ENCODE measurements at places on chromosomes 1 and 21.

DNA sequence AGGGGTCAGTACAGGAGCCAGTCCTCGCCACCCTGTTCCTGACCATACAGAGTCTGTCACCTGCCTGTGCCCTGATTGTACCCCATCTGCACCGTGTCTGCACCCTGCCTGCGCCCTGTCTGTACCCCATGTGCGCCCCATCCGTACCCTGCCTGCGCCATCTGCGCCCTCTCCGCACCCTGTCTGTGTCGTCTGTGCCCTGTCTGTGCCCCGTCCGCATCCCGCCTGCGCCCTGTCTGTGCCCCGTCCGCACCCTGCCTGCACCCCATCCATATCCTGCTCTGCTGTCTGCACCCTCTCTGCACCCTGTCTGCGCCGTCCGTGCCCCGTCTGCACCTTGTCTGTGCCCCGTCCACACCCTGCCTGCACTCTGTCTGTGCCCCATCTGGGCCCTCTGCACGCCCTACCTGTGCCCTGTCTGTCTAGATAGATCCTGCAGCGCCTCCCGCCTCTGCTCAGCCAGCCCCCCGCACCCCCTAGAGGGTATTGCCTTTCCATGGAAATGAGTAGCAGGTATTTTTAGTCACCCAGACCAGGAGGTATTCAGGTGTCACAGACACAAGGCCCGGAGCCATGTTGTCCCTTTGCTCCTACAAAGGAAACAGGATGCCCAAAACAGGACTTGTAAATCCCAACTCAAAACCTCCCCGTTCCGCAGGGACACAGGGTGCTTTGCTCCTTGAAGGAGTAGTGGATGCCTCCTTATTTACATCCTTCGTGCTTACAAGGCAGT is 7.7 kb upstream of the NPHP4 start:
- no peak for DNase-seq

- DNase-seq: no peak
Measured at GRCh38 chr1:184072376-184072775, 20.8 kb downstream of the TSEN15 start.

DNA sequence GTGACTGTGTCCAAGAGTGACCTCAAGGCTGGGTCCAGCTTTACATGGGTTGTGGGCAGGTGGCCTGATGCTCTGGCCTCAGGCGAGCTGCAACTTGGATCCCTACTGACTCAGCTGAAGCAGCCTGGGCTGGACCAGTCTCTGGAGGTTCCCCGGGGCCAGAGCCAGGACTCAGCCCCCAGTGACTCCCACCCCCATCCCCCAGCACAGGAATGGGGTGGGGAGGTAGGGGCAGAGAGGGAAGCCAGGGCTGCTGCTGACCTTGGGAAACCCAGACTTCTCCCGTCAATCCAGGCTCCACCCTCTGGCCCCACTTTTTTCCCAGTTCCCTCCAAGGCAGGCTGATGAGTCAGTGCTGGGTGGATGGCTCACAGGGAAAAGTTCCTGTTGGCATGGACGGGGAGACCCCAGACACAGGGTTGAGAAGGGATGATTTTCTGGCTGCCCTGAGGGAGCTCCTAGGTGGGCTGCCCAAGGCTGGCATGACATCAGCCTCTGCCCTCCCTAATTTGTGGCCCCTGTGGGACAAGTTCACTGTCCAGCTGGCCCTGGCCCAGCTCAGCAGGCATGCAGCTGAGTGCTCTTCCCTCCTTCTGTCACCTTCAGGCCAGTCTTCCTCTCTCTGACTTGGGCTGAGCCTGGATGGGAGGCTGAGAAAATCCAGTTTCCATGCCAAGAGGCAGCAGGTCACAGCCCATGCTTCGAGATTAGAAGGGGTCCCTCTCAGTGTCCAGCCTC is 2.2 kb downstream of the ZC3H12A start:
- DNase-seq: no peak

GRCh38 chr21:36663033-36663855 is 35.7 kb upstream of the SIM2 start:
- no peak for DNase-seq

- DNase-seq: no peak
Measured at GRCh38 chr1:47767741-47768100, 229.5 kb downstream of the TRABD2B start.

GRCh38 chr1:65471861-65472332 is 51.4 kb downstream of the LEPR start:
- DNase-seq: no peak

DNA sequence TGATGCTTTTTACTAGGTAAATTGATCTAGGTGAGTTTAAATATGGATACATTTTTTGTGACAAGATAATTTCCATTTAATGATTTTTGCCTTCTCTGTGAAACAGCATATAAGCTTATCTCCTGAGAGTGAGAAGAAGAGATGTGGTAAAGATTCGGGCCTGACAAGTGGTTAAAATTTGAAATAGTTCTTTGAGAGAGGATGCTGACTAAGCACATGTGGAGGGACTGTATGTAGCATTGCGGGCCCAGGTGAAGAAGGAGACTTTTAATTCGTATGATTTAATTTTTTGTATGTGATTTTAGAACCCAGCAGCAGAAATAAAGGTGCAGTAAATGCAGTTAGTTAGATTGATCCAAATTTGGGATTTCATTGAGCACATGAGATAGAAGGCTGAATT is 51.9 kb downstream of the RPRD2 start:
- DNase-seq: no peak

DNA sequence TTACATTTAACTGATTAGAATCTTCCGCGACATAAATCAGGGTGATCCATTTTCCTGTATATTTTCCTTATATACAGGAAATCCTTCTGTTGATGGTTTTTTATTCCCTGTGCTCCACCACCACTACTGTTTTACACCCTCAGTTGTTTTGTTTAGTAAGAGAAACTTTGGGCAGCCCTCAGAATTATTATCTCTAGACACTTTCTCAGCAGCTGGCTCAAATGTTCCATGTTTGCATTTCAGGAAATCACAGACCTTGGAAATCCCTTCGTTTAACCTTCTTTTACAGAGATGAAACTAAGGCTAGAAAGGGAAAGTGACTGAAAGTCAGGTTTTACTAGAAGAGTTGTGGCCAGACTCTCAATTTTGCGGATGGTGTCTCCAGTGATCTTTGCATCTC is 15.2 kb downstream of the ZNF697 start:
- DNase-seq: no peak

DNA sequence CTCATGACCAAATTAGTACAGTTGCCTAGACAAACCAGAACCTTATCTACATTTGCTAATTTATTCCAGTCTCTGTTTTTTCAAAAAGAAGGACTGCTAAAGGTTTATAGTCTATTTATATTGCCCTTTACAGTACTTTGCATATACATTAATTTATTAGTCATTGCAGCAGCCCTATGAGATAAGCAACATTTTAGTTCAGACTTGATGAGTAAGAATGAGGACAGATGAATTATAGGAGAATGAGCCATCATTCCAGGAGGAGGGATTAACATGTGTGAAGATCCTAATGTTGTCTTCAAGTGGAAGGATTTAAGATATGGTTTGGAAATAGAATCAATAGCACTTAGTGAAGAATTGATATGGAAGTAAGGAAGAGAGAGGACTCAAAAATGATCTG is 152.4 kb downstream of the KCTD3 start:
- DNase-seq: no peak

DNA sequence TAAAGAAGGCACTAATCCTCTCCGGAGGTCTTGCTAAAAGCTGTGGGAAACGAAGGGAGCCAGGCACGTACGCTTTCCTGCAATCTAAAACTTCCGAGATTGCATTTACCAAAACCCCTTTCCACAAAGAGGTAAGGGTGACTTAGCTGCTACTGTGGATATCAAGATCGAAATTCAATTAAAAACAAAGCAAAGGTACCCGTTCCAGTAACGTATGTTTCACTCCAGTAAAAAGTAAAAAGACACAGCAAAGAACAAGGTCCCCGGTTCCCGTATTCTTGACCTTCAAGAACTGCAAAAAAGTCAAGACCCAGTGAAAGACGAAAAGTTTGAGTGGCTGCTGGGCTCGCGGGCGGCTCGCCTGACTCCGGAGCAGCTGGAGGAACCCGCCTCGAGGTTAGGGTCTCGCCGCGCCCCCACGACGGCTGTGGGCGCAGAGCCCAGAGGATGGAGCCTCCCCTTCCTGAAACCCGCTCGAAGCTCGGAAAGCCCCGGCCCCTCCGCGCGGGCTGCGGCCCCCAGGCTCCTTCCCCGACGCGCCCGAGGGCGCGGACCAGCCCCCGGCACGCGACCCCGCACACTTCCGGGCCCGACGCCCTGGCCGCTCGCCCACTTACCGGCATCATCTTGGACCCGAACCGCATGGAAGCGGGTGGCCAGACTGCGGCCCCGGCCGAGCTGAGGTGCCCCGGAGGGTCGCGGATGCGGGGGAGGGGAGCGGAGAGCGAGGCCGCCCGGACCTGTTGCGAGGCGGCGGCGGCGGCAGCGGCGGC is 524 bp downstream of the TP53BP2 start:
- DNase-seq: peak; percentile 20

- DNase-seq: no peak
Measured at GRCh38 chr1:32716312-32717148, 14.0 kb upstream of the SYNC start.

DNA sequence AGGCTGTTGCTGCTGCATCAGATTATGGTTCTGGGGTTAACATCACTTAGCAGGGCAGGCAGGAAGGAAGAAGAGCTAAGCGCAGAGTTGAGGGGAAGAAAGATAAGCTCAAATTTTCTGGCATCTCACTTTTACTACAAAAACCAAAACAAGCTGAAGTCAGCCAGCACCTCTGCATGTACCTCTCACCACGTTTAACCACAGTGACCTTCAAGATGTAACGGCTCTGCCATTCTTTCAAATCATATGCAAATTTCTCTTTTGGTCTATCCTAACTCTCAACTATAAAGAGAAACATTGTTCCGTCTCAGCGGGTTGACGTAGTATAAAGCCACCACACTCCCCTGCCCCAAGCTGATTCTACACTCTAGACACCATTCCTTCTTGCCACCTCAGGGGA is 154.4 kb downstream of the OMA1 start:
- DNase-seq: no peak

- DNase-seq: no peak
Measured at GRCh38 chr1:3898475-3898735, 1.7 kb downstream of the C1orf174 start.

- no peak for DNase-seq
Measured at GRCh38 chr1:78351551-78352216, 139.1 kb upstream of the PTGFR start.

DNA sequence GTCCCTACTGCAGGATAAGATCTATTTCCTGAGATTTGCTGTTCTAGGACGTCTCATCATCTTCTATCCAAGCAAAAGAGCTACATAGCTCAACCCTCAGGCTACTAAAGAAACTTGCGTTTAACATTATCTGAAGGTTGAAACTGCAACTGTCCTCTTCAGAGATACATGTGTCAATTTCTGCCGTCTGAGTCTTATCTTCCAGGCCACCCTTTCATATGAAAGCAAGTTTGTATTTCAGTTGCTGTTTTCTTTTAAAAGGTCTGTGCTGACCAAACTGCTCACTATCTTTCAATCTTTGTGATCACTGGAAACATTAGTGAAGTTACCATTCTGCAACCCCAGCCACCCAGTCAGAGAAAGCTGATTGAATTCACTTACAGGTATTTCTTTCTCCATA is 108.6 kb upstream of the RAB3GAP2 start:
- DNase-seq: no peak

- no peak for DNase-seq
Measured at GRCh38 chr1:38452246-38452645, 405.7 kb upstream of the POU3F1 start.

Measured in stimulated activated CD4-positive, alpha-beta T cell treated with anti-CD3 and anti-CD28 coated beads, Interleukin-12 subunit alpha, Interleukin-12 subunit beta, amount 100 ng/mL, for 24 hours (primary cell).